CD4-positive, alpha-beta T cell treated with Interleukin-4 for 1 hour (primary cell): ENCODE measurements at places on chromosomes 5 and 9.

GRCh38 chr9:99300603-99301002 is 78.5 kb downstream of the SEC61B start:
- DNase-seq, result no peak

DNA sequence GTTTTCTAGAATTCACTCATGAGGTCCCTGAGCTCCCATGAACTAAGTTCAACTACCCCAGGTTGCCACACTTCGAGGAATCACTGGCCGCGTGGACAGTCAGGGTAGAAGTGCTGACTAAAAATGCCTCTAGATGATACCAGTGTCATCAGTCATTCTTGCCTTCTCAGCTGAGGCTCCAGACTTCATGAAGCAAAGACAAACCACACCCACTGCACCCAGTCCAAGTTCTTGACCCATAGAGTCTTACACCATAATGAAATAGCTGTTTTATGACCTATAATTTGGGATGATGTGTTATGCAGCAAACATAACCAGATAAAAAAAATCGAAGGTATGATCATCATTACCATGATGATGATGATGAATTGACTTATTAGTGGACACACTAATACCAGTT is 632.9 kb upstream of the TLE4 start:
- DNase-seq, result no peak

DNA sequence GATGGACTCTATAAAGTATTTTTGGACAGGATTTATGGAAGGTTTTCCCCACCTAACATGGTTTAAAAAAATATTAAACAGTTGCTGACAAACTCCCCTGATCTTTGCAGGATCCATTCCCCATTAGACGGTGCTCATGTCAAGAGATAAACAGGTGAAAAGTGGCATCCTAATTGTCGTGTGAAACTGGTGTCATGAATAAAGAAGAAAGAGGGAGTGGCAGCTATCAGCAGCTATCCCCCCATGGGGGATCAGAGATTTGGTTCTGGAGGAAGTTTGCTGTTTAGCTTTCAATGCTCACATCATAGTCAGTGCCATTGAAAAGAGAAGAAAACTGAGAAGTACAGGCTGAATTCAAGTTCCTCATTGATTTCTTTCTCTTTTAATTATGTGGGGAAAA is 329.3 kb upstream of the BRINP1 start:
- DNase-seq, result no peak

GRCh38 chr5:35145012-35145411 is 85.3 kb downstream of the PRLR start:
- DNase-seq, result no peak

GRCh38 chr5:167730121-167730520 is 561.3 kb upstream of the WWC1 start:
- DNase-seq, result no peak

- DNase-seq, result no peak
These were observed 1.2 kb downstream of the LHFPL2 start for GRCh38 chr5:78647351-78647818.

- DNase-seq, result no peak
These were observed 179.0 kb downstream of the MAN2A1 start for GRCh38 chr5:109868737-109869136.

- DNase-seq, result no peak
These were observed 13.9 kb downstream of the QRFP start for GRCh38 chr9:130882696-130883225.

DNA sequence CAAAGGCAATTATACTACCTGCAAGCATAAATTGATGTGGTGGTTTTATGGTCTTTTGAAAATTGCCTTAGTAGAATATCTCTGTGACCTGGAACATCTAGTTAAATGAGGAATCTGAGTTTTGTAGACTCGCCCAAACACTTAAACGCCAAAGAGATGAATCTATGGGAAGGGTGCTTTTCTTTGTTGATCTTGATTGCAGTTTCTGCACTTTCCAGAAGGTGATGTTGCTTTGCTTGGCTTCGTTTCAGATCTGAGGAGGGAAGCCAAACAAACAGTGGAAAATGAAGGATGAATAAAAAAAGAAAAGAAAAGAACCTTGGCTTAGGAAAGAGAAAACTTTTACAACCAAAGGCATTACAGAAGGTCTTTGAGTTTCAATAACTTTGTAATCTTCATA is 1021.2 kb downstream of the NR2F1-AS1 start:
- DNase-seq, result no peak

- DNase-seq, result no peak
These were observed 2.0 kb upstream of the C5orf15 start for GRCh38 chr5:133970325-133970909.

GRCh38 chr5:115419846-115420585 is 123.6 kb upstream of the CCDC112 start:
- DNase-seq, result no peak

DNA sequence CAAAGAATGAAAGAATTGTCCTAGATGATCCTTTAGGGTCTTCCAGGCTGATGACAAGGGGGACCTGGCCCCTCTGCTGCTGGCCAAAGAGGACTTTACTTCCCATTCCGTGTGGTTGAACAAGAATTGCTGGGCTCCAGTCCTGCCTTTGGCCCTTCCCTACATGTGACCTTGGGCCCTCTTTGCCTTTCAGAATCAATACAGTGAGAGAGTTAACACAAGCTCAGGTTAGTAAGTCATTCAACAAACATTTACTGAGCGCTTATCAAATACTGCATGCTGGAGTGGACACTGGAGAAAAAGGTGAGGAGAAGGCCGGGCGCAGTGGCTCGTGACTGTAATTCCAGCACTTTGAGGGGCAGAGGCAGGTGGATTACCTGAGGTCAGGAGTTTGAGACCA is 113.1 kb downstream of the C9orf50 start:
- no peak for DNase-seq
